Neural cell (in vitro differentiated cells): ENCODE measurements at places on chromosomes 2 and 18. TPM values are rescaled to one million over a fixed set of nuclear protein-coding genes. Genes with fewer than 3 reads are reported as not detected.

The USP40 gene
- 29.9 and 33.3 TPM in 2 replicates for polyA plus RNA-seq

The DSG1 gene
- polyA plus RNA-seq, result not detected in 2 replicates

The OTOS gene
- not detected in 2 replicates for polyA plus RNA-seq

The CLIP4 gene
- 9.4 and 10.2 TPM in 2 replicates for polyA plus RNA-seq

The RAB6C gene
- 0.18 and 0.52 TPM in 2 replicates for polyA plus RNA-seq
